COR-L47 (cell line): ENCODE measurements at places on chromosomes 7 and 10.

GRCh38 chr10:78780551-78780961 is 288.2 kb upstream of the ZMIZ1 start:
- DNase-seq = no peak

DNA sequence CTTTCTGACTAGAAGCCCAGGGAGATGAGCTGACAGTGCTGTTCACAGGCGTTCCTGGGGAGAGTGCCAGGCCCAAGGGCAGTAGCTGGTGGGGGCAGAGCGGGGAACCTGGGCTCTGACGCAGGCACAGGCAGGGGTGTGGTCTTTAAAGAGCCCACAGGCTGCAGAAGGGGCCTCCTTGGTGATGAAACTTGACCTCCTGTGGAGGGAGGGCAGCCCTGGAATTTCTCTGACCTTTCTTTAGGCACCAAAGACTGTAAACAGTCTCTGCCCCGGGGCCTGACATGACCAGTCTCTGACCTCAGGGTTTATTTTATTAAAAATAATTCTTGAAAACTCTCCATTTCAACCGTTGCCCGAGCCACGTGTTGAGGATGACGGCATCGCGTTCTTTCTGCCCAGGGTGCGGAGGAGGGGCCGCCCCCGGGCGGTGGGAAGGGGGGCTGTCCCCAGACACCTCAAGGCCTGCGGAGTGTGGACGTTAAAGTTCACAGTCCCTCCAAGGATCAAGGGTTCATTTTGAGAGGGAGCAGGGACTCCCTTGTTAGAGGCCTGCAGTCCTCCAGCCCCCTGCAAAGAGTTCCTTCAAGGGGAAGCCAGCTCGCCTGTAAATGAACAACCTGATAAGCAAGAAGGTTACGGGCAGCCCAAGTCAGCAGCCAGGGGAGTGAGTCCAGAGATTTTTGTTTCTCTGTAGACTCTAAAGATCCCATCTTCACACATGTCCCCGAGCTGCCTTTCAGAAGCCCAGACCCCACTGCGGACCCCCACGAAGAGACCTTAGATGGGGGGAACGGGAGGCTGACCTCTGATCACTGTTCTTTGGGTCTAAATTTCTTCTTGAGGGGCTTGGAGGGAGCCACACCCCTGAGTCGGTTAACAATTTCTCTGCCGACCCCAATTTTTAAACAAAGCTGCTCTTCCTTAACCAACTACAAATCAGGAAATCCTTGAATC is 128.9 kb downstream of the VIPR2 start:
- DNase-seq = no peak

DNA sequence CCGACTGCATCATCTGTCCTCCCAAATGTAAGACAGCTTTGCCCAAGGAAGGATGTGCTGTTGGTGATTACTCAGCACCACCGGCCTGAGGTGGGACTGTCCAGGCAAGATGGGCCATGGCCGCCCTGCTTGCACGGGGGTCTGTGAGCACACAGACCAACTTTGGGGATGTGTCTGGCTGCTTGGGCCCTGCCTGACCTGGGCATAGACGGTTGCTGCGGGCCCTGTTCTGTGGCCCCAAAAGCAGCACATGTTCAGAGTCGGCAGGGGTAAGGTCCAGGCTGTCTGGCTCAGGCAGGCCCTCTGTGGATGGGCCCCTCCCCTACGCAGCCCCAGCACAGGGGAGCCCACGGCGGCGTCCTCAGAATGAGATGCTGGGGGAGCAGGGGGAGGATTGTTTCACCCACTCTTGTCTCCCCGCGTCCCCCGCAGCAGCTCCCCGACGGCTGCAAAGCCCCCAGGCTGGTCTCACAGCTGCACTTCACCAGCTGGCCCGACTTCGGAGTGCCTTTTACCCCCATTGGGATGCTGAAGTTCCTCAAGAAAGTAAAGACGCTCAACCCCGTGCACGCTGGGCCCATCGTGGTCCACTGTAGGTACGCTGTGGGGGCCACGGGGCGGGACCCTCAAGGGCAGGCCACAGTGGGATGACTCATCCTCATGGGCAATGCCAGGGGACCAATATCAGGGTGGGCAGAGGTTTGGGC is 58.4 kb downstream of the MKI67 start:
- DNase-seq = no peak

DNA sequence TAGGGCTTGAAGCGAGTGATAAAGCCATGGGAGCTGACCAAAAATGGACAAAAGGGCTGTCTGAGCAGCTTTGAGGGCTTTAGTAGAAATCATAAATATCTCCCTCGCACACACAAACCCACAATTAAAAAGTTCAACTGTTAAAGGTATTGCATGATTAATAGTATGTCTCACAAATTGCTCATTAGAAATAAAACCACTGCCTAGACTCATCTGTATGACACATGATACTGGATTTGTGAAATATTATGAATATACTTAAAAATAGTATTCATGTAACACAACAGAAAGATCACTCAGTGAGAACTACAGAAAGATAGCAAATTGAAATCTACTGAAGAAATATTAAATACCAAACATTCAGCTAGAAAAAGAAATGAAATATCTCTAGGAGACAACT is 11.9 kb upstream of the PTPN12 start:
- no peak for DNase-seq

DNA sequence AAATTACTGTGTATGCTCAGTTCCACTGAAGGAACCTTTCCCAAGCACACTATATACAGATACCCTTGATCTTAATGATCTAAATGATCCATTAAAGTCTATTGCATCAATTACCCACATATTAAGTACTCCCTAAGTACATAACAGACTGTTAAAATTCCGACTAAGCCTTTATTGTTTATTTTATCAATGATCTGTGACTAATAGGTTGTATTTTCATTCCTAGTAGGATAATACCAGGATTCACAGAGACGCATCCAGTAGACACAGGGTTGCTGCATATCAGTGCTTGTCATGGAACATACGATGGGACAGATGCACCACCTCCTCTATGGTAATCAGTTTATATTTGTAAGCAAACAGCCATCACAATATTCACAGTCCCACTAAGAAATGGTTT is 159.6 kb upstream of the SLC26A5 start:
- no peak for DNase-seq

DNA sequence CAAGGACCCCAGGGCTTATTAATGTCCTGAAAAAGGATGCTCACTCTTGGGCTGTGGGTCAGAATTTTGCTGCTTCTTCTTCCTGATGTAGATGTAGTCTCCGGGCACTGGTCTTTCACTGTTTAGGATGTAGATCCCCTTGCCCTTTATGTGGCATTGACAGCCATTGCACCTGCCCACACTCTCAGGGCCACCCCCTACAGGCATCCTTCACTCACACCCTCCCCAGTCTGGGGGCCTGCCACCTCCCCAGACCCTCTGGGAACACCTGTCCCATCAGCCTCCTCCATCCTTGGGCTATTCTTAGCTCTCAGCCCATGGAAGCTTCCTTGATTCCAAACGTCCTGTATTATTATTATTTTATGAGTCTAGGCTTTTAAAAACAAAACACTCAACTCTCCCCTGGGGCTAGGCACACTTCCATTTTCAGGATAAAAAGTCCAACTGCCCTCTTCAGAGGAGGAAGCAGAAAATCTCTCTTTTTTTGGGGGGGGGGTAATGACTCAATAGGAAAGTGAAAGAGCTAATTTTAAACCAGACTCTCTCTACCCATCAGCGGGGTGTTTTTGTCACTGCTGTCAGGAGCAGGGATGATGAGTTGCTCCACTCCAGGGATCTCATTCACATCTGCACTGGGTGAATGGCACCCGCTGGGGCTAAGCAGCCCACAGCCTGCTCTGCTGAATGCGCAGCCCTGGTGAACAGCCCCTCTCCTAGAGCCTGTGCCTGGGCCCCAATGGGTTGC is 11.5 kb upstream of the KLRG2 start:
- DNase-seq = peak; percentile 65

GRCh38 chr7:92002720-92003119 is 62.1 kb downstream of the AKAP9 start:
- no peak for DNase-seq

- no peak for DNase-seq
Measured at GRCh38 chr10:14761372-14761771, 13.3 kb downstream of the FAM107B start.

DNA sequence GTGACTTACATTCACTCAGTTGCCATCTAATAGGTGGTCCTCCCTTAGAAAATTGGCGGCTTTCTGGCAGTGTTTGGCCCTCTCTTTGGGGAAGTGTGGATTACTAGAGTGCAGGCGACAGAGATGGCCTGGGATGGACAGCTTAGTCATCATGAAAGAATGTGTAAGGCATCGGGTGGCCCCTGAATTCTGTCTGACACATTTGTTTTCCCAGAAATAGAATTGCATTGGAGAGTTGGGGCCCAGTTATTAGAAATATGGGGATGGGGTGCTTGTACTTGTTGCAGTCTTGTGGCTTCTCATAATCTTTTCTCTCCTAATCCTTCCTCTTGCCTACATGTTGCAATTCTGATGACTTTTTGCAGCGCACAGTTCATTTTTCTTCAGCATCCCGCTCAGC is 13.8 kb downstream of the TCF7L2 start:
- DNase-seq = no peak

- DNase-seq = no peak
Measured at GRCh38 chr7:56447864-56448693, 331.9 kb upstream of the NUPR2 start.

DNA sequence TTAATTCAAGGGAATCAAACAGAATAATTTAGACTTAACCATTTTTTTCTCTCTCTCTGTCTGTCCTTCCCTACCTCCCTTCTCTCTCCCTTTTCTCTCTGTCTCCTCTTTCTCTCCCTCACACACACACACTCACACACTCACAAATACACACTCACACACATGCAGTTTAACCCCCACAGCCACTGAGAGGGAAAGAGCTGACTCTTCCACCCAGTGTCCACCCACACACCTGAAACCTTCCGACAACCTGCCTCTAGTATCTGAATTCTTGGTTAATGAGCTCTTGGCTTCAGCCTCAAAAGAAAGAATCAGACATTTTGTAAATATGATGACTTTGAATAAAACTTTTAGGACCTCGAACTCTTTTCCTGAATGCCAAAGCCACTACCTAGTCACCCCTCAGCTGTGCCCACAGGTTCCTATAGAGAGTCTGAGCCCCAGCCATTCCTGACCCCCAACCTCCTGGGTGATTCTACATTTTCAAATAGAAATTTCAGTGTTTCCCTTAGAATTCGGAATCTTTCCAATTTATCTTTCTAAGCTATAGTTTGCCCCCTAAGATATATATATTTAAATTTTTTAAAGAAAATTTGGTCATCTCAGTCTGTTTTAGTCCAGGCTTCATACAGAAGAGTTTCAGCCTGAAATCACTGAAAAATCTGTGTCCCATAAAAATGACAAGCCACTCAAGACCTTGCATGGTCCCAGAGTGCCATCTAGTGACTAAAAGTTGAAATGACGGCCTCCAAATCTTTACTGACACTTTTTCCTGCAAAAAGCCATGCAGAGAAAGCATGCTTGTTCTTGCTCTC is 202.8 kb downstream of the IPMK start:
- DNase-seq = peak; percentile 26

DNA sequence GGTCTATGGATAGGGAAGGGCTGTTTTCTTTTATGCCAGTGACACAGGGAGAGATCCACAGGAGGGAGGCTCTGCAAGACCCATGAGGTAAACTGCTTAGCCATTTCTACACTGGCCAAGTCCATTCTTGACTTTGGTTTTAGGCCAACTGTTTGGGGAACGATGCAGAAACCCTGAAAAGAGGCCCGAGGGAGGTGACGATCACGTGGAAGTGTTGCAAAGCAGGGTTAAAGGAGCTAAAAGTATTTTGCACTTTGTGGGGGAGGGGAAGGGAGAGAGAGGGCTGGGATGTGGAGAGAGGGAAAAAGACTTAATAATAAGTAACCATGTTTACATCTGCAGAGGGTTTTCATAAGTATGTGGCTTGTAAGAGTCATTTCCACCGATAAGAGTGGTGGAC is 239.7 kb downstream of the EMX2 start:
- no peak for DNase-seq

DNA sequence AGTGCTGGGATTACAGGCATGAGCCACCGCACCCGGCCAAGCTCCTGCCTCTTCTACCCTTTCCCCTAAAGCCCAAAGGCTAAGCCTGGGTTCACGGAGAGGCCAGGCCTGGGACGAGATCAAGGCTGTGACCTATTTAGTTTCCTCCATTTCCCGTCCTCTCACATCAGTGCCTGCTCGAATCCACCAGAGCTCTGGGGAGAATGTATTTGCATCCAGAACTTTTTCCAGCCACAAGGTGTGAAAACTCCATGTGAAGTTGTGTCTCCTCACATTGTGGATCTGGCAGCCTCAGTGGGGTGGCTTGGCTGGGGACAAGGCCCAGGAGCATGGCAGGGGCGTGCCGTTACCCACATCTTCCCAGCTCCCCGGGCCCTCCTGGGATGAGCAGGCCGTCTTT is 38.0 kb downstream of the SMKR1 start:
- no peak for DNase-seq

- no peak for DNase-seq
Measured at GRCh38 chr10:44959247-44960087, at the start of gene RASSF4. Gene RASSF4 (plus strand): TSS chr10:44959802. CDS start chr10:44970203, 10,401 bp downstream.

GRCh38 chr10:4623757-4624420 is 202.1 kb upstream of the AKR1E2 start:
- no peak for DNase-seq

GRCh38 chr10:89395141-89395540 is 2.7 kb downstream of the IFIT1 start:
- DNase-seq = no peak

DNA sequence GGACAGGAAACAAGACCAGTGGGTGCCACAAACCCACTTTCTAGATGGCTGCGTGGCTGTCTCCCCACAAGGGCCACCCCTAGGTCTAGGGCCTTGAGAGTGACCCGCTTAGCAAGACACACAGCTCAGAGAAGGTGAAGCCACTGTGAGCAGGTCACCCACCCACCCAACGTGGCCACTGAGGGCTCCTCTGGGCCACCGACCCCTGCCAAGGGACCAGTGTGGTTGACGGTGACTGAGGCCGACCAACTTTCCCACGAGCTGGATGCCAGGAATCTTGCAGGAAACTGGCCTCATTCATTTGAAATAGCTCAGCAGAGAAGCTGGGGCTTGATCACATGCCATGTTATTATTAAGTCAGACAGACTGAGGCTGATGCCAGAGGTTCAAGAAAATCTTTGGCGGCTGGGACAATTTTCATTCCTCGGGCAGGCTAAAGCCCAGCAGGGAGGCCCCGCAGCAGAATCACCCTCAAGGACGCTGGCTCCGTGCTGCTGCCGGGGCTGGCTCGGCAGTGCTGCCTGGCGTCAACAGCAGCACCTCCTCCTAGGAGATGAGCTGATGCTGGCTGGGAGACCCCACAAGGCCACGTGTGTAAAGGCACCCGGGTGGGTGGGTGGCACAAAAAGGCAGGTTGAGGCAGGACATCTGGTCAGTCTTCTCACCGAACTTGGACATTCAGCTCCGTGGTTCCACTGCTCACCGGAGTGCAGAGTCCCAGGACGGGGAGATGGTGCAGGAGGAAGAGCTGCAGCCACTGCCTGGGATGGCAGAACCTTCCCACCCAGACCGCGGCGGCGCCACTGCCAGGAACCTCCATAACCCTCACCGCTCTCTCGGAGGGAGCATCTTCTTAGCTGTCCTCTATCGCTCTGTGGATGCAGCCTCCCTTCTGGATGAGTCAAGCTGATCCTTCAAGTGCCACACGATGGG is 57.8 kb downstream of the ZRANB1 start:
- no peak for DNase-seq
